NCI-H2081 treated with DMSO at 0.1 percent for 48 hours (cell line): ENCODE measurements at places on chromosomes 7 and 10.
A peak's percentile ranks its signal among the peaks of the same experiment; 100 is the strongest.

- DNase-seq, result no peak
Measured at GRCh38 chr10:50470345-50470744, 153.4 kb downstream of the SGMS1 start.

DNA sequence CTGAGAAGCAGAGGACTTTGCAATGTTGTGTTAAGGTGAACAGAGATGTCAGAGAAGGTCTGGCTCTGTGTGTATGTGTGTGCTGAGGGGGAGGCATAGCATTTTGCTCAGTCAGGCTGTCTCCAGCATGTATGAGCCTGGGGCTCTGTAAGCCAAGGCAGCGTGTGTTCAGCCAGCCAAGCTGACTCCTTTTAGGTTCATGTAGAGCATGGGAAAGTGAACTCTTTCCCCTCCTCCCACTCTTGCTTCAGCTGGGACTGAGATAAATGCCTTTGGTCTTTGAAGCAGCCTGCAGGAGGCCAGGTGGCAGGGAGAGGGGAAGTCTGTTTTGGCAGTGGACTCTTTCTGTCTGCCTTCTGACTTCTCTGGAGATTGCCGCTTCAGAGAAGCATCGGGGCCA is 3.8 kb downstream of the SFXN2 start:
- no peak for DNase-seq

- no peak for DNase-seq
Measured at GRCh38 chr7:78473021-78473420, 674.4 kb downstream of the PHTF2 start.

GRCh38 chr10:63664341-63664885 is 143.2 kb downstream of the REEP3 start:
- DNase-seq, result peak; percentile 3

GRCh38 chr7:31133497-31133896 is 81.4 kb downstream of the ADCYAP1R1 start:
- no peak for DNase-seq

DNA sequence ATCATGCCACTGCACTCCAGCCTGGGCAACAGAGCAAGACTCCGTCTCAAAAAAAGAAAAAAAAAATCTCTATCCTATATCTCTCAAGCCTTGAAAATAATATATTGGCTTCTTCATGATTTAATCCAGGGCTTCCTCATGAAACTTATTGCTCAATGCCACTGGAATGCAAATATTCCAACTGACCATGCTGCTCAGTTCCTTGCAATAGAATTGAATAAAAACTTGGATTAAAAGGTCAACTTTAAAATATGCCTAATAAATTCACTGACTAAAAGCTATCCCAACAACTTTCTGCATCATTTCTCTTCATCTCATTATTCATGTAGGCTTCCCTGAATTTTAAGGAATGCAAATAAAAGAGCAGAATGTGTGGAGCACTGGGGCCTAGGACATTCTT is 42.1 kb upstream of the NOBOX start:
- DNase-seq, result no peak

DNA sequence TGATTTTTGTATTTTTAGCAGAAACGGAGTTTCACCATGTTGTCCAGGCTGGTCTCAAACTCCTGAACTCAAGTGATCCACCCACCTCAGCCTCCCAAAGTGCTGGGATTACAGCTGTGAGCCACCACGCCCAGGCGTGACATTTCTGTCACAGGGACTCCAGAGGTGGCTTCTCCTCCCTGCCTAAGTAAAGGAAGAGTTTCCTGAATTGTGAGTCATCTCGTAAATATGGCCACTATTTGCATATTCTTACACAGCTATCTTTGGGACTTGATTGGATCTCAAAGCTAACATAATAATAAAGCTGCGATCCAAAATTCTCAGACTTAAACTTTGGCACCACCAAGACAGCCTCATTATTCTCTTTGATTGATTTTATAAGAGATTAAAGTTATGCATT is 50.1 kb downstream of the ADARB2 start:
- no peak for DNase-seq

DNA sequence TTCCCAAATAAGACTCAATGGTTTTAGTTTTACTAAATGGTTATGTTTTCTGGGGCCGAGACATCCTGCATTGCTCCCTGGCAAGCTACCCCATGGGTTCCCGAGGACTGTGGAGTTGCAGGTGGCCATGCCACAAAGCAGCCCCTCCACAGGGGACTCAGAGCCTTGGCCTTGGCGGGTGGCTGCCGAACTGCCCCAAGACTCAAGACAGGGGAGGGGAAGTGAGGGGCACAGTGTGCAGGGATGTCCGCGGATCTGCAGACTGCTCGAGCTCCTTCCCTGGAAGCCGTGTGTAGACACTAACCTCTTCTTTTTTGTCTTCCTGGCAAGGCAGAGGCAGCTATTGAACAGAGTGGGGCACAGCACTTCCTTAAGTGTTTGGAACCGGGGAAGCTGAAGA is 154.6 kb downstream of the EBF3 start:
- no peak for DNase-seq

GRCh38 chr7:143013893-143014292 is 13.0 kb downstream of the OR9A2 start:
- no peak for DNase-seq

DNA sequence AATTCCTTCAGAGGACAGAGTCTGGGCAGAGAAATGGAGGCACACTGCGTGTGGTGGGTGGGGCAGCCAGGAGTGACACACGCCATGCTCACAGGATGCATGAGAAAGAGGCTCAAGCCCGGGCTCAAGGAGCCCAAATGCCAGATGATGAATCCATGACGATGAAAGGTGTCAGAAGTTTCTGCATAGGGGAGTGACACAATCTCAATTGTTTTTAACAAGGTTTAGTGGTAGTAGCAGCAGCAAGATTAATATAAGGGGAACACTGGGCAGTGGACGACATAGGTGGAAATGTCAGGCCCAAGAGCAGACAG is 126.1 kb downstream of the TNS3 start:
- no peak for DNase-seq

DNA sequence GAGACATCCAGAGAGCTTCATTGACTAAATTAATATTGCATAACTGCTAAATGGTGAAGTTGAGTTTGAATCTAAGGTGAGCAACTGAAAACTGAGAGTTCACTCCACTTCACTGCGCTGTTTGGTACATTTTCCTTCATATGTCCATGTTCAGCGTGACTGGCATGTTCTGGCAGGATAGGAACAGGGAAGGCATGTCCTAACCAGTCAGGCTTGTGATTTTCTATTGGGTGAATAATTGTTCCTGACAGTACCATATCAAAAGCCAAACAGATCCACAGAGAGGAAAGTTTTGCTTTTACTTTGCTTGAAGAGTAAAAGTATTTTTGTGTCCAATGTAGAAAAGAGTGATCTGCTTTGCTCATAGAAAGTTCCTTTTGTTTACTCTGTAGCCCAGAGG is 53.2 kb downstream of the WDFY4 start:
- no peak for DNase-seq

GRCh38 chr7:7562736-7563135 is 3.9 kb upstream of the MIOS start:
- no peak for DNase-seq

- no peak for DNase-seq
Measured at GRCh38 chr7:136953386-136953785, 84.9 kb downstream of the CHRM2 start.

- no peak for DNase-seq
Measured at GRCh38 chr10:23448802-23449570, 10.1 kb downstream of the OTUD1 start.

- DNase-seq, result no peak
Measured at GRCh38 chr7:121011401-121011800, 22.9 kb downstream of the CPED1 start.

DNA sequence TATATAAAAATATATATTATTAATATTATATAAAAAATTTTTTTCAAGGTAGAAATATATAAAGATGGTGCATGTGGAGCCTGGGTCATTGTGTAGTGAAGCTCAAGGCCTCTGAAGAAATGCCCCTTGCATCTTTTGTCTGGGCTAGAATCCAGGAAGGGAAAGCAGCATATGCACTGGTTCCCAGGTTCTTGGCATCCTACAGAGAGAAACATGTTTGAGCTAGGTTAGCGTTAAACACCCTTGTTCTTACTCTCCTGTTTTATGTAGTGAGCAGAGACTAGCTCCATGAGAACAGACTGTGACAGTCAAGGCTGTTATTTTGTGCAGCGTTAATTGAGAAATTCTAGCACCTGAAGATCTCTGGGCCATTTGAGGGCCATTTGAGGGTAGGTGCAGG is 116.1 kb downstream of the POM121L12 start:
- DNase-seq, result no peak

GRCh38 chr7:12754179-12754578 is 66.7 kb downstream of the ARL4A start:
- DNase-seq, result no peak

GRCh38 chr10:78249690-78250089 is 216.0 kb downstream of the RPS24 start:
- no peak for DNase-seq

DNA sequence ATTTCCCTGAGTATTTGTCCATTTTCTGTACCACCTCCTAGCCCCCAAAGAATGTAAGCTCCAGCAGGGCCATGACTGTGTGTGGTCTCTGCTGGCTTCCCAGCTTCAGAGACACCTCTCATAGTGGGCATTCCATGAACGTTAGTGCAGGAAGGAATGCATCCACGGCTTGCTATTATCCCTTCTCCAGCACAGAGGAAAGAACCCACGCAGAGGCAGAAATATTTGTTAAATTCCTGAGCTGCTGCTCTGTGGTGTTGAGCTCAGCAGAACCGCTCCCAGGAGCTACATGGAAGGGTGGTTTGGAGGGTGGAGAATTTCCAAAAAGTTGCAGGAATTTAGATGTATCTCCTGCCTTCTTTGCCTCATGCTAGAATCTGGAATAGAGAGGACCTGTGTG is 275.2 kb downstream of the POU6F2 start:
- no peak for DNase-seq

DNA sequence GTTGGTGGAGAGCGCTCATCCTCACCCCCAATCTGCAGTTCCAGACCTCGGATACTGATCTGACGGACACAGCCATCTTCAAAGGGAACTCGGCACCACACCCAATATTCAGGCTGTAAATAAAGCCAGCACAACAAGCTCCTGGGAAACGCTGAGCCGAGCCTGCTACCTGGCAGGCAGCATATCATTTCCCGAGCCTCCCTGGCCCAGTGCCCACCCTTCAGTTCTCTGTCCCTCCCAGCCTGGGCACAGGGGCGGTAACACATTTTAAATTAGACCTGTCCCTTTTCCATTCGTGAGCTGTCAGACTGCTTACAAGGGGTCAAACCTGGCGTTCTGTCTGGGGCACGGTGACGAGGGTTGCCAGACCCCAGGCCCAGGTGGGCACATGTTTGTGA is 250.5 kb downstream of the ARHGAP12 start:
- no peak for DNase-seq

DNA sequence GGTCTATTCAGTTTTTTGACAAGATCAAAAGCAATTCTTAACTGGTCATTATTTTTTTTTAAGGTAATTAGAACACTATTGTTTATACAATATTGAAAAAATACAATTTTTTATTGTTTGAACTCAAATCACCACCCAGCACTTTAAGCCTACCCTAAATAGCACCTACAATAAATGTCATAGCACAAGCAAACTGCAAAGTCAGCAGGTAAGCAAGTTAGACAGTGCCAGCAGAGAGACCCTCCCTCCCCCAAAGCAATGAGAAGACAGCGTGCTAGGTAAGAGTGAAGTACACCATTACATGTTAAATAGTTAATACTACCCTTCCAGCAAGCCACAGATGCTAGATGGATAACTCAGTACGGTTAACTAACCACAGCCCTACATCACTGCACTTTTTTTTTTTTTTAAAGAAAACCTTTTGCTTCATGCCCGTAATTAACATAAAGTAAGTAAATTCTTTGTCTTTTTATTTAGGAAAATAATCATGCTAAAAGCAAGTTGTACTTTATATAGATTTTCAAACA is 120.0 kb downstream of the UBE2H start:
- DNase-seq, result no peak

GRCh38 chr7:41786404-41786803 is 83.5 kb upstream of the INHBA start:
- DNase-seq, result no peak

GRCh38 chr7:131164025-131164925 is 163.4 kb upstream of the MKLN1 start:
- DNase-seq, result no peak

- no peak for DNase-seq
Measured at GRCh38 chr10:114477285-114477684, 73.0 kb upstream of the AFAP1L2 start.
